Endothelial cell of umbilical vein (primary cell): ENCODE measurements at places on chromosomes 13 and 19.

GRCh38 chr13:39765801-39766463 is 110.5 kb downstream of the COG6 start:
- DNase-seq = peak; percentile 61

DNA sequence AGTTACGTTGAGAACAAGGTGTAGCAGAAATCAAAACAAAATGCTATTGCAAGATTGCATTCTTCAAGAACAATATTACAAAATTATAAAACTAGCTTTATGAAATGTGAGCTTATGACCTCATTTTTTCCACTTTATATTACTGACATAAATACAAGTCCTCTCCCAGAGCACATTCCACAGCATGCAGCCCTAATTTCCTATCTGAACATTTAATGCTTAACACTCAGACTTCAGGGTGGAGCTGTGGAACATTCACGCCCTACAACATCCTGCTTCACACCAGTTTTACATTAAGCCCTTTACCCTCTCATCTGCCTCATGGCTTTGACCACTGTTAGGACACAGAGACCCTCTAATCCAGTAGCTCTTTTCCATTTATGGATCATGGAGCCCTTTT is 65.5 kb downstream of the EPSTI1 start:
- DNase-seq = peak; percentile 2

DNA sequence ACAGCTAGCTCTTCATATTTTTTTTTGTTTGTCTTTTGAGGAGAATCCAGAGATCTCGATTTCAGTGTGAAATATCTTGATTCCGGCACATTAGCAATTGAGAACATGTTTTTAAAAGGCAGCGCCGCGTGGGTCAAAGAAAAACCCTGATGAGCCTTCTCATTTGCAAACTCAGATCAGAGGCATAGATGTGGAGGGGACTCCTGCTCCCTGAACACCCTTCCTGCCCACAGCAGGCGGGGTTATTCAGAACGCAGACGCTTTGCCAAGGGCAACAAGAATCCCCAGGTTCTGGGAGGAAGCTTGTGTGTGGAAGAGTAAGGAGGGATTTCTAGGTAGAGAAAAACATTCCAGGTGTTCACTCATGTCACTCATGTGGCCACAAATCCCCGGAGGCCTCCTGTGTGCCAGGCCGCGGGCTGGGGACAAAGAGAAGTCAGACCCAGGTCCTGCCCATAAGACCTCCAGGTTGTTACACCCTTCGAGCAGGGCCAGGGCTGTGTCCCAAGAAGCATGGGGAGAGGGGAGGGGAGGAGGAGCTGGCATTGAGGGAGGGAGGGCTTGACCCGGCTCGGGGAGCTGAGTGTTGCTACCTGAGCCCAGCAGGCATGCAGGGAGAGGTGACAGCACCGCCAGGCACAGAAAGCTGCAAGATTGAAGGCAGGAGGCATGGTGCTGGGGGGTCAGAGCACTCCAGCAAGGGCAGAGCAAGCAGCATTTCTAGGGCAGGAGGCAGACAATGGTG is 15.9 kb upstream of the IGLON5 start:
- DNase-seq = no peak

DNA sequence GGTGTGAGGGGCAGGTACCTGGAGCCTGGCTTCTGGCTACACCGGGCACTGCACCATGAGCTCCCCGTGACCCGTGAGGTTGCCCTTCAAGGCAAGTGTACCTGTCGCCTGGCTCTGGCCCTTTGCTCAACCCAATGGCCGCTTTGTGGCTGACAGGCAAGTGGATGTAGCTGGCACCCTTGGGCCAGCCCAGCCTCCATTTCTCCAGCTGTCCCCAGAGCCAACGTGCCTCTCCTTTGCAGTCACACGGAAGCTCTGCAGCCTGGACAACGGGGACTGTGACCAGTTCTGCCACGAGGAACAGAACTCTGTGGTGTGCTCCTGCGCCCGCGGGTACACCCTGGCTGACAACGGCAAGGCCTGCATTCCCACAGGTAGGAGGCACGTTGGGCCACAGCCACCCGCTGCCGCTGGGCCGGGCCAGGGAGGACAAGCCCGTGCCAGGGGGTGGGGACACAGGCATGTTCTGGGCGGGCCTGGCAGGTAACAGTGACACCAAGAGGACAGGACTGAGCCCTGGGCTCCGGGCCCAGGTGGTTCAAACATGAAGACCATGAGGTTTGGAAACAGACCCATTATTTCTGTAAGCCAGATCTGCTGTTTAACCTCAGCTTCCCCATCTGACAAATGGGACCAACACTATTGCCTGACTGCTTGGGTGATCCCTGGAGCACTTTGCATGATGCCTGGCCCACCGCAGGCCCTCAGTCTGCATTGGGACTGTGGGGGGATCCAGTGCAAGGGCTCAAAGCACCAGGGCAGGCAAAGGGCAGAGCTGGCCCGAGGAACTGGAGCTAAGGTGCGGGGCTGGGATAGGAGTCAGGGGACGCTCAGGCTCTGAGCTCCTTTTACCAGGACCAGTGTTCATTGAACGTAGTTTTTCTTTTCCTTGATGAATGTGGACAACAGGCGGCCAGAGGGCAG is 17.5 kb upstream of the PROZ start:
- no peak for DNase-seq

GRCh38 chr19:39401549-39402345 is 4.9 kb upstream of the ZFP36 start:
- no peak for DNase-seq
